ENCODE measurements at places on chromosomes 4 and X. TPM values are rescaled to one million over a fixed set of nuclear protein-coding genes. Genes with fewer than 3 reads are reported as not detected.

VGLL1 gene
- not detected for total RNA-seq

ERVMER34-1 gene
- 0.41 TPM for total RNA-seq

DNA sequence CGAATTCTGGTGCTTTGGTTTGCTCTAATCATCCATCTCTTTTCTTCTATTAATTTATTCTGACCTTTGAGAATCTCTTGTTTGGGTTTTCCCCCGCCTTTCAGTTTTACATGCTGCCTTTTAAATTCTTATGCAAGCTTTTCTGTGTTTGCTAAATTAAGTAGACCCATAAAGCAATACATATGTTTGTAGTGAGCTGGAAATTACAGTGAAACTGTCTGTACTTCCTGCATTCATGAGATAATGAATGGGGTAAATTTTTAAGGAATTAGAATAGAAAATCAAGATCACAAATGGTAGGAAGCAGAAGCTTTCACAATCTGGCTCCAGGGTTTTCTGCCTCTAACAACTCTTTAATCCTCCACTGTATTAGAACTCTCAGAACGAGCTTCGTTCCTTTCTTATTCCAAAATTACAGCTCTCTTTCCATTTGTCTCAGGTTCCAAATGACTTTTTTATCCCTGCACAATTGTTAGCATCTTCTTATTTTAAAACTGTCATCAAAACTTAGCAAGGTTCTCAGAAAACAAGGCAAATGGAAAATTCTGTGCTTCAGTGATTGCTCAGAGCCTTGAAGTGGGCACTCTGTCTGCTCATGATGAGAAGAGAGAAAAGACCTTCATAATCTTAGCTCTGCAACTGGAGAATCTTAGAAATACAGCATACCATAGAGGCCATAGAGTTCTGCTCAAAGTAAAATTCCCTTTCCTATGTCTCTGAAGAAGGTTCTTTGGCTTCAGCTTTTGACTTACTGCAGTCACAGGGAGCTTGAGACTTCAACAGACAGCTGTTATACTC lies 108.2 kb downstream of the EGF start:
- no peak for DNase-seq

- DNase-seq: peak; percentile 90
Measured at GRCh38 chr4:104490770-104491480, 3.8 kb downstream of the CXXC4 start.
